ENCODE measurements at places on chromosomes 4 and X. TPM values are rescaled to one million over a fixed set of nuclear protein-coding genes. Genes with fewer than 3 reads are reported as not detected.

The BMX gene
- not detected for total RNA-seq

The RTL9 gene
- total RNA-seq: 1.8 TPM

The NAT8L gene
- total RNA-seq: 8.3 TPM

The RNF212 gene
- 11.1 TPM for total RNA-seq

The SRPX gene
- total RNA-seq: 9.2 TPM

The ARR3 gene
- not detected for total RNA-seq

GRCh38 chr4:169565606-169566005 is 46.8 kb downstream of the NEK1 start:
- DNase-seq: no peak
- no peaks in the 10 kb centered on the region for H3K36me3 ChIP-seq
- peaks cover 17% of the 10 kb centered on the region for H3K4me1 ChIP-seq
- H3K27ac ChIP-seq: peak overlapping the region; percentile 43
- H3K4me3 ChIP-seq: peak overlapping the region; percentile 35

DNA sequence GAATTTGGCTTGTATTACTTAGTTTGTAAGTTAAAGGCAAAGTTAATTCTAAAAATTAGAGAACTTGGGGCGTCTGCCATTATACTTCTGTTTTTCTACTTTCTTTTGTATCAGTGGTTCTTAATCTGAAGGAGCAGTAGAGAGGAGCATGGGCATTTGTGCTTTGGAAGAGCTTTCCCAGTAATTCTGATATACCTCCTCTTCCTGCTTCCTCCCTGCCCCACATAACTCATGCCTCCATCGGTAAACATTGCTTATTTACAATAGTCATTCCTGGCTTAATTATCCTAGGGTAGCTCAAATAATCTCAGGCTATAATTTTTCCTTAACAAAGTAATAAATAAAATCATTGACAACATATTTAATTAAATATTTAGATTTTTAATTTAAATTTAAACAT is 37.1 kb upstream of the SPARCL1 start:
- no peaks in the 10 kb centered on the region for H3K4me1 ChIP-seq
- H3K36me3 ChIP-seq: no peaks in the 10 kb centered on the region
- no peak overlapping the region for H3K27ac ChIP-seq

GRCh38 chr4:31069151-31069550 is 349.0 kb downstream of the PCDH7 start:
- no peak for DNase-seq
- H3K27me3 ChIP-seq: peaks cover 2% of the 10 kb centered on the region
- no peak overlapping the region for H3K27ac ChIP-seq
- no peaks in the 10 kb centered on the region for H3K4me1 ChIP-seq
- H3K4me3 ChIP-seq: no peak overlapping the region

DNA sequence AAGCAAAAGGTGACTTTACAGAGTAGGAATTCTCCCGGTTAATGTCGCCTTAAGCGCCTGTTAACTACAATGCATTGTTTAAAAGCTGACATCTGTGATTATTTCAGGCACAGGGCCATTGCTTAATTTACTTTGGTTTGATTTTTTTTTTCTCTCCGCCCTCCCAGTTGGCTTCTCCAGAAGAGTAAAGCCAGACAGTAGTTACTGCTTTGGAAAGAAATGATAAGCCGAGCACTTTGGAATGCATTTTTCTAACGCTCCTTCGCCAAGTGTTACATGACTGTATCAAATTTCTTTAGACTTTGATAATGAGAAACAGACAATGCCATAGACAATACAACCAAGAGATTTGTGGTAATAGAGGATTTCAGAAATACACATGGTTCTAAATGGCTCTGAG is 383.0 kb upstream of the TENM3 start:
- H3K27me3 ChIP-seq: peaks cover 5% of the 10 kb centered on the region
- H3K36me3 ChIP-seq: no peaks in the 10 kb centered on the region
- H3K27ac ChIP-seq: no peak overlapping the region
- no peak overlapping the region for H3K4me3 ChIP-seq
- peaks cover 2% of the 10 kb centered on the region for H3K4me1 ChIP-seq

GRCh38 chr4:123415977-123416376 is 19.4 kb downstream of the SPRY1 start:
- no peak overlapping the region for H3K4me3 ChIP-seq
- no peak for DNase-seq
- H3K27me3 ChIP-seq: peaks cover 1% of the 10 kb centered on the region

GRCh38 chr4:122959441-122959840 is 37.0 kb upstream of the NUDT6 start:
- H3K4me3 ChIP-seq: no peak overlapping the region
- H3K36me3 ChIP-seq: no peaks in the 10 kb centered on the region
- no peak for DNase-seq
- no peaks in the 10 kb centered on the region for H3K27me3 ChIP-seq
- H3K4me1 ChIP-seq: no peaks in the 10 kb centered on the region
- no peak overlapping the region for H3K27ac ChIP-seq

DNA sequence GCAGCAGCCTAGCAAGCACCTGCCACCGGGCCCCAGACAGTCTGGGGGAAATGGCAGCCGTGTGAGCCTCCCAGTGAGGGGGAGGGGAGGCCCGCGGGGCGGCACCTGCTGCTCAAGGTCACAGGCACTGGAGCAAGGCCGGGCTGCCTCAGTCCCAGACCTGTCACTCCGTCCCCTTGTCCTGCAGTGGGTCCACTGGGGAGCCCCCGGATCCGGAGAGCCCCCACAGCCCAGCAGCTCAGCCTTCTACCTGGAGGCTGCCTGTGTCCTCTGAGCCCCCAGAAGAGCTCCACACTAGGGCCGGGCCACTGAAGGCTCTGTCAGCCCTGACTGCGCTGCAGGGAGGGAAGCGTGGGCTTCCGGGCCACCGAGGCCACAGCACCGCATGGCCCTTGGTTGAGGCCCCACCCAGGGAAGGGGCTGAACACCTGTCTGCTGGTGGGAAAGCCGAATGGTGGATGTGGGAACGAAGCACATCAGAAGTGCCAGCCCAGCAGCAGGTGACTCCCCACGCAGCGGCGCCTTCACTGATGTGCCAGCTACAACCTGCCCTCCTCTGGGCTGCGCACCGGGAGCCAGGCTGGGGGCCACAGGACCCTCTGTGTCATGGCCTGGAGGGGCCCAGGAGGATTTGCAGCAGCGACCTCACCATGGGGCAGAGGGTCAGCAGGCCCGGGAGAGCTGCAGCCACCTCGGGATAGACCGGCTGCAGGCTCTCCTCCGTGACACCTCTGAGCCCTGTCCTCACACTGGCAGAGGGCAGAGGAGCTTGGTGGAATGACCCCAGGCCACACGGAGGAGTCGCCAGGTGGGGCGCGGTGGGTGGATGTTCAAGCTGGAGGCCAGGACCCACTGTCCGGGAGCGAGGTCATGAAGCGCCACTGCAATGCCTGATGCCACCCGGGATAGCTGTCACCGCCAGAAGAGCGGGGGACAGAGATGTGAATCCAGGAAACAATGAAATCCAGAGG is 35.0 kb upstream of the MXD4 start:
- H3K4me1 ChIP-seq: peaks cover 7% of the 10 kb centered on the region
- DNase-seq: no peak
- H3K27me3 ChIP-seq: peaks cover 11% of the 10 kb centered on the region

DNA sequence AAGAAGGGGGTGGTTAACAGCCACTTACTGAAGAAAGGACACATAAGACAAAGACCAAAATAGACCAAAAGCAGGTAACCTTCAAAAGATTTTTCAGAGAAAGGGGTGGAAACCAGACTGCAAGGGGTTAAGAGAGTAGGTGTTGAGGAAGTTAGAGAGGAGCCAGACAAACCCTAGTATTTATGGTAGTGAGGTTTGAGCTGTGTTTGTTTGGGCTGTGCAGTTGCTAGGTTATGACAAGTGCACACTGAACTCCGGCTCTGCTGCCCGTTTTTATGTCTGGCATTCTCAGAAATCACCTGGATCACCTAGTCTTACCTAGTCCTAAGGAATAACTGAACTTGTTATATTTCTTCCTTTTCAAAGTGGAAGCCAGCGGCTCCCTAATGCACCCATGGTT is 22.9 kb upstream of the G3BP2 start:
- no peak for DNase-seq
- H3K27ac ChIP-seq: no peak overlapping the region
- no peaks in the 10 kb centered on the region for H3K4me1 ChIP-seq
- H3K36me3 ChIP-seq: peaks cover 15% of the 10 kb centered on the region

GRCh38 chr4:128322311-128322710 is 34.7 kb upstream of the PGRMC2 start:
- no peaks in the 10 kb centered on the region for H3K4me1 ChIP-seq
- H3K27me3 ChIP-seq: no peaks in the 10 kb centered on the region
- DNase-seq: no peak
- H3K27ac ChIP-seq: no peak overlapping the region
- no peak overlapping the region for H3K4me3 ChIP-seq
- H3K36me3 ChIP-seq: no peaks in the 10 kb centered on the region
